Heart left ventricle (tissue), 16 donors: ENCODE measurements at places on chromosomes 5 and 9. TPM values are rescaled to one million over a fixed set of nuclear protein-coding genes. Genes with fewer than 3 reads are reported as not detected.

DNA sequence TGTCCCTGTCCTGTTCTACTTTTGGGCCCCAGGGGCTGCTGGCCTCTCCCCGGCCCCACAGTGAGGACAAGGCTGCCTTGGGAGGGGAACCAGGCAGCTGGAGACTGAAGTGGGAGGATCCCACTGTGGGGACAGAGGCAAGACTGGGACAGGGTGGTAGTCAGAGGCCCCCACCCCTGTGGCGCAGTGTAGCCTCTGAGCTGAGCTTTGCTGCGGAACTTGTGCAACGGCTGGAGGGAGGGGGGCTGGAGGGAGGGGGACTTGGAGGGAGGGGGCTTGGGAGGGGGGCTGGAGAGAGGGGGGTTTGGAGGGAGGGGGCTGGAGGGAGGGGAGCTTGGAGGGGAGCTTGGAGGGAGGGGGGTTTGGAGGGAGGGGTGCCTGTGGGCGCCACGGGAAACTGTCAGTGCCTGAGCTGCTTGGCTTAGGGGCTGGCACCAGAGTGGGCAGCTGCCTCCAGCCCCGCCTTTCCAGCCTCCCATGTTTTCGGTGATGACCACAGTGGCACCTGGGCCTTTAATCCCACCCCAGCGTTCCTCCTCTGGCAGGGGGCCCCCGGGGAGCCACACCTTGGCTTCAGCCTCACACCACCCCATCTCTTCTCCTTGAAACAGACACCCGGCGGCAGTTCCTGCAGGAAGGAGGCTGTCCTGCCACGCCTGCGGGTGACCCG is 2.3 kb upstream of the FUT7 start:
- no peak for DNase-seq

- DNase-seq, result no peak
Measured at GRCh38 chr9:78921341-78921740, 624.4 kb downstream of the PSAT1 start.

GRCh38 chr5:129031886-129032683 is 62.5 kb upstream of the ISOC1 start:
- DNase-seq, result no peak

- DNase-seq, result no peak
Measured at GRCh38 chr9:75376680-75377254, 288.5 kb downstream of the OSTF1 start.

DNA sequence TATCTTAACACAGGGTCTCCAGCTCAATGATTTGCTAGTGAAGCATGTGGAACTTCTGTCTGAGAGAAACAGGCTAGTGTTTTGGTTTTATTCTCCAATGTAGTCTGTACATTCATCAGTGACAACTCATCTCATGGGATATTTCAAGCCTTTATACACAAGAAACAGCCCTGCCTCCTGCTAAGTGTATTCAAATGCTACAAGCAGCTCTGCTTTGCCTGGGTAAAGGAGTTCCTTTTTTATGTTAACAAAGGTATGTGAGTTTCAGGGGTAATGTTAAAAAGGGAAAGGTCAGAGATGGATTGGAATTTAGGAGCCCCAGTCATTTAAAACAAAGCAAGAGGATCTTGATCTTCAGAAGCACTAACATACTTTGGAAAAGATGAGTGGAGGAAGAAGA is 498.7 kb downstream of the ISL1 start:
- no peak for DNase-seq

DNA sequence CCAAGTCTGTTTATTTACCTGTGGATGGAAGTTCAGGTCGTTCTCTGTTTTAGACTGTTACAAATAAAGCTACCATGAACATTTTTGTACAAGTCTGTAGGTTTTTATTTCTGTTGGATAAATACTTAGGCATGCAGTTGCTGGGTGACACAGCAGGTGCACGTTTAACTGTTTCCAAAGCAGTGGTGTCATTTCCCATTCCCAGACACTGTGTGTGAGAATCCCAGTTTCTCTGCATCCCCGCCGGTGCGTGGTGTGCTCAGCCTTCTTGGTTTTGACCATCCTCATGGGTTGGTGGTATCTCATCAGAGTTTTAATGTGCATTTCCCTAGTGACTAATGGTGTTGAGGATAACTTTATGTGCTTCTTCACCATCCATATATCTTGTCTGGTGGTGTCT is 27.2 kb downstream of the AHRR start:
- DNase-seq, result no peak

- no peak for DNase-seq
Measured at GRCh38 chr5:115842089-115842935, 577 bp downstream of the AP3S1 start.

DNA sequence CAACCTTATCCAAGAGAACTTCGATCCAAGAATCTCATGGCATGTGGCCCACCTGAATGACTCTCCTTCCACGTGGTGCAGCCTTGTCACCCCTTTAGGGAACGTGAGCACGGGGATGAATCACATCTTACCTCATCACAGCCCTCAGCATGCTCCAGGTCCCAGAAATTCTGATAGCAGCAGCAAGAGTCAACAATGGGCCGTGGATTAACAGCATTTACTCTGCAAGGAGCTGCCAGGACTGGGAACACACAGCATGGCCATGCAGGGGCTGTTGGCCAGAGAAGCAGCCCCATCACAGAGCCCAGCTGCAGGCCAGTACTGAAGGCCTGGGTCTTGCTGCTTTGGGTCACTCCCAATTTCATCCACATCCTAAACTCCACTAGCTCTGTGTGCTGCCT is 150.4 kb downstream of the C5orf15 start:
- DNase-seq, result peak; percentile 59

DNA sequence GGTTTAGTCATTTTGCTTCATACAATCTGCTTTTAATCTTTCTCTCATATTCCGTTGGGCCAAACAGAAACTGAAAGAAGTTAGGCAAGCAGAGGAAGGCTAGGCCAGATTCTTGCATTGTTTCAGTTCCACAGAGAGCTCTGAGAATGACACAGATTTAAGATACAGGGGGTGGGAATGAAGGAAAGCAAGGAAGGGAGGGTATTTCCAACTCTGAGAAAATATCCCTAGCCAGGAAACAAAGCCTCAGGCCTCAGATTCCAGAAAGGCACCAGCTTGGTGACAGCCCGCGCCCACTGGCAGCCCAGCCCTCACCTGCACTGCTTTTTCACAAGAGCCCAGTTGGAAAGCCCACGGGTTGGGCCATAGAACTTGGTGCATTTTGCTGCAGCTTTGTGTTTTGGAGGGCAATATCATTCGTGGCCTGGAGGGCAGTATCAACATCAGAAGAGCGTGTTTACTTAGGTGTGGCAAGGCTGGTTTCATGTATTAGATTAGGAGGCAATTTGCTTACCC is 63.5 kb downstream of the ENC1 start:
- DNase-seq, result peak; percentile 26

- DNase-seq, result no peak
Measured at GRCh38 chr9:72649127-72649442, 127.7 kb downstream of the TMC1 start.

DNA sequence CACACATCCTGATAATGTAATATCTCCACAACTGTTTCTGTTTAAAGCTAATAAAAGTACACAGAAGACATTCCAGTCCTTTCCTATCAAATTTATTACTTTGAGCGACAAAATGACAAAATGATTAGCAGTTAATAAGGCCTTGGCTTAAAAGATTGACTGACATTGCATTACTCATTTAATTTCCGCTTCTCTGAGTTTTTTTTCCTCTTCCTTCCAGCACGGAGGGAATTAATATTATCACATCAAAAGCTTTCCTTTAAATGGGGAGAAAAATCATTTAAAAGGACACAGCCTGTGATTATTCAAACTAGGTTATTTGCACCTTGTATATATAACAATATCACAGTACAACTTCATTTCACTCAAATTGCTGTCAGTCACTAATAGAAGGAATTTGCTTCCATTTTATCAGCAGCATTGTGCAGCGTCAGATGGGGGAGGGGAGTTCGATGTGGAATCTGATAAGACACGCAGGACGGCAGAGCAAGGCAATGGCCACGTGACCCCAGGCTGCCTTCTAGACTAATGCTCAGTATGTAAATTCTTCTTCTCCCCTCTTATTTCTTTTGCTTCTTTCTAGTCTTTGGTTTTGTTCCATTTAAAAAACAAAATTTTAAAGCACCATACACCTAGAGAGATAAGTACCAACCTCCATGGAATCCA is 400.5 kb downstream of the IRX1 start:
- DNase-seq, result no peak

GRCh38 chr9:108269371-108269770 is 586.4 kb downstream of the ACTL7B start:
- no peak for DNase-seq

DNA sequence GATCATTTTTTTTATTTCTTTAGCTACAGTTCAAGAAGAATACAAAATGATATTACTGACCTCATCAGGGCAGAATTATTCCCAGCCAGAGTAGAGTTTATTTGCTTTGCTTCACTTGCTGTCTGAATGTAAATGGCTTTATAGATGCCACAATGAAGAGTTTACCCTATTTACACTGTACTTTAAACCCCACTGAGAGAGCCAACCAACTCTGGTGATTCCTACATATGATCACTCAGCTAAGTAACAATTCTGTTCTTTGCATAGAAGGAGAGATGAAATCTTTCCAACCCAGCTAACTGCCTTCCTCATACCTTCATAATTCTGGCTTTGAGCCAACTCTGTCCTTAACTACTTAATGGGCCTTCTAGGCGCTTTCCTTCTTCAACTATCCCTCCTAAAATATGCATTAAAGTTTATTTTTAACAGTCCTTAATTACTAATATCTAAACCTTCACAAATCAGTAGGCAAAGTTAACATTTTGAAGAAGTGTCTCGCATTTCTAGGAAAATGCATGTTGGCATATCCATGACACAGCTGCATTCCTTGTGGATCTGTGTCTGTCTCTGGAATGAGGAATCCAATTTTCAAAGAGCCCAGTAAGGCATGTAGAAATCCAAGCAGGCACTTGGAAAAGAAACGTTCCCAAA is 284.8 kb upstream of the GRAMD2B start:
- DNase-seq, result no peak

- DNase-seq, result no peak
Measured at GRCh38 chr9:129402371-129402739, 218.5 kb downstream of the C9orf50 start.

GRCh38 chr5:159051421-159052282 is 48.1 kb downstream of the EBF1 start:
- peak; percentile 80 for DNase-seq

DNA sequence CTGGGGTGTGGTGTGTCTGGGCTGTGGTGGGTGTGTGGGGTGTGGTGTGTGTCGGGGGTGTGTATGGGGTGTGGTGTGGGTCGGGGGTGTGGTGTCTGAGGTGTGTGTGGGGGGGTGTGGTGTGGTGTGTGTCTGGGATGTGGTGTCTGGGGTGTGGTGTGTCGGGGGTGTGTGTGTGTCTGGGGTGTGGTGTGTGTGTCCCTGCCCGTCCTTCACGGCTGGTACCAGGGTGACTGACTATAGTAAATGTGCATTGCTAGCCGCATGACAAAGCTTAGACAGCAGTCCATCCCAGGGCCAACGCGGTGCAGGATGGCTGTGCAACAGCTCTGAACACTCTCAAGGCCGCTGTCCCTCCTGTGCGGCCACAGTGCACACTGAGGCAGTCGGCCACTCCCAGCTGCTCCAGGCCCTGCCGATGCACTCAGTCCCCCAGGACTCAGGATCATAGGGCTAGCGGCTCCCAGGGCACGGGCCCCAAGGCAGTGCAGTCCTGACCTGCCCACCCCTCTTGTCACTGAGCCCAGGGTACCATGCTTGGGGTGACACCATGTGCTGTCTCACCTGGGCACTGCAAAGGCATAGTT is 54.0 kb downstream of the SECISBP2 start:
- no peak for DNase-seq

DNA sequence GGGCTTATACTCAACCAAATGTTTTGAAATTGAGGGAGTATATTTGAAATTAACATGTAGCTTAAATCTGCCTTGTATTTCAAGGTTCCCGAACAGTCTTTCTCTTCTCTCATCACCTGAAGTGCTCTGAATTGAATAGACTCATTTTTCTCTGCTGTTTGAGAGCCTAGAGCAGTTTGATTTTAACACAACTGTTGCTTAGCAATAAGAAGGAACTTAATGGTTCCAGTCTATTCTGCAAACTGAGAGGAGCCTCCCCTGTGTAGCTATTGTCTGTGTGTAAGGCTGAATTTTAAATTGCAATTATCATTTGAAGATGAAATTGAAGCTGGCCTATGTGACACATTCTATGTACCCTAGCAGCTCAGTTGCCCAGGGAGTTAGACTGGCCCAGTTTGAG is 87.1 kb upstream of the CKMT2 start:
- no peak for DNase-seq

GRCh38 chr5:101045689-101046088 is 142.6 kb upstream of the ST8SIA4 start:
- DNase-seq, result no peak

DNA sequence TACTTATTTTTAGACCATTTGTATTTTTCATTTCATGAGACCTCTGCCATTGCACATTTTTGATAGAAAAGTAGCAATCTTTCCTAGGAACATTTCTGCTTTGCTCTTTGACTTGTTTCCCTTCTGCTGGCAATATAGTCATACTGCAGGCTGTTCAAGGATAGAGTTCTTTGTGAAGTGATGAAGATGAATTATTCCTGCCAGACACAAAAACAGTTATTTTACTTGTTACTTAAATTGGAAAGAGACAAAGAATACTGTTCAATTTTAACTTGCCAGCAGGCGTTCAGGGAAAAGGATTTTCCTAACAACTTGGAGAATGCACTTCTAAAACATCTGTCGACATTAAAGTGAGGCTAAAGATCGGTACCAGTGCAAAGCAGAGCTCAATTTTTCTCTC is 251.7 kb upstream of the ACTBL2 start:
- DNase-seq, result no peak

GRCh38 chr9:125484350-125485282 is 222.4 kb downstream of the MAPKAP1 start:
- DNase-seq, result no peak

DNA sequence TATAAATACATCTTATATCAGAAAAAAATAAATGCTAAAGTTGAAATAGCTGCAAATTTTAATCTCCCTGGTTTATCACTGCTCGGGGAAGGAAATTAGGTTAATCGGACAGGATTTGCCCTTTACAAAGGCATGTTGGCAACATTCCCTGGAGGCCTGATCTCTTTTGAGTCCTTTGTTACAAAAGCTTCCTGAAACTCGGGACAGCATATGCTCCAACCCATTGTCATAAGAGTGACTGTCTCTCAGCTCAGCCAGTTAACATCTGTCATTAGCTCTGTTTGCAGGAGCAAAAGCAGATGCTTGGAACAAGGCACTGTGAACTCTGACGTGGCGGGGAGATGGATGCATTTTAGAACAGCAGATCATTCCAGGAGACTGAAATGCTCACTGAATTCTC is 80.6 kb downstream of the MYO10 start:
- DNase-seq, result peak; percentile 47

- no peak for DNase-seq
Measured at GRCh38 chr9:111712369-111712768, 51.0 kb downstream of the GNG10 start.

GRCh38 chr5:170510559-170510958 is 6.7 kb downstream of the KCNIP1 start:
- DNase-seq, result no peak

LHX3 gene
- not detected for total RNA-seq

CCDC69 gene
- 99.9 TPM for total RNA-seq

SRD5A1 gene
- total RNA-seq, result 4.2 TPM

FRRS1L gene
- 0.65 TPM for total RNA-seq

ENTPD8 gene
- not detected for total RNA-seq

ALDOB gene
- total RNA-seq, result 0.36 TPM

NME5 gene
- 5.1 TPM for total RNA-seq

CNTLN gene
- total RNA-seq, result 6.1 TPM

CDH9 gene
- not detected for total RNA-seq

COL27A1 gene
- 3.4 TPM for total RNA-seq

CBY3 gene
- not detected for total RNA-seq

ASB6 gene
- 7.5 TPM for total RNA-seq

CCL19 gene
- total RNA-seq, result 25.7 TPM

ORM1 gene
- not detected for total RNA-seq

SHC3 gene
- 0.23 TPM for total RNA-seq

HEMGN gene
- total RNA-seq, result not detected

BTNL3 gene
- not detected for total RNA-seq

EMB gene
- total RNA-seq, result 10.4 TPM

SLC34A1 gene
- total RNA-seq, result not detected
